ENCODE measurements at places on chromosomes 12 and 14.

DNA sequence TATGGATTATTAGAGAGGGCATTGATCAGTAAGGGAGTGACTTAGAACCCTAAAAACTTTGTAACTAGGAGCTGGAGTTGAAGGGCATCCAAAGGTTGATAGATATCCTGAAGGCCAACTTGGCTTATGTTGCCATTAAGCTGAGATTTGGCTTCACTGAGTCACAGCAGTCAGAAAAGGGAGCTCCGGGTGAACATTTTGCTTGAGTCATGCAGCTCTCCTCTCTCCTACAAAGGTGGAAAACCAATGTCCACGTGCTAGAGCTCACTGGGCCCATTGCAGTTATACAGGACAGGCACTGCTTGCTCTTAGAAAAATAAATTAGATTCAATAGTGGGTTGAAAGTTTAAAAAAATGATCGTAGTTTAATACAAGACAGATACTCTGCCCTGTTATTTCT is 87.3 kb upstream of the LRIG3 start:
- DNase-seq: no peak

DNA sequence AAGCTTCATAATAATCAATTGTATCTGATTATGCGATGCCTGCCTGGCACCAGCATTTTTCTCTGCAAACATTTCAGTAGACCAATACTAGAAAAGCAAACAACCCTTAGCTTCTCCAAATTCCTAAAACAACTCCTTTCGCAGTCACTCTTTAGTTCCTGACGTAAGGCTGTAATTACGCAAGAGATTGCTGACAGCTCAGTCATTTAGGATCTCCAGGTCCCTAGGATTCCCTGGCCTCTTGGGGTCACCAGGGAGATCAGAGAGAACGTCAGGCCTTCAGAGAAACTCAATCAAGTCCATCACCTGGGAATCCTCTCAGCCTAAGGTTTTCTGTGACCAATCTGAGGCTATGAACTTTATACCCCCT is 390.6 kb downstream of the PAWR start:
- no peak for DNase-seq

- no peak for DNase-seq
Observed at GRCh38 chr12:2759733-2760132, 35.0 kb upstream of the FKBP4 start.

DNA sequence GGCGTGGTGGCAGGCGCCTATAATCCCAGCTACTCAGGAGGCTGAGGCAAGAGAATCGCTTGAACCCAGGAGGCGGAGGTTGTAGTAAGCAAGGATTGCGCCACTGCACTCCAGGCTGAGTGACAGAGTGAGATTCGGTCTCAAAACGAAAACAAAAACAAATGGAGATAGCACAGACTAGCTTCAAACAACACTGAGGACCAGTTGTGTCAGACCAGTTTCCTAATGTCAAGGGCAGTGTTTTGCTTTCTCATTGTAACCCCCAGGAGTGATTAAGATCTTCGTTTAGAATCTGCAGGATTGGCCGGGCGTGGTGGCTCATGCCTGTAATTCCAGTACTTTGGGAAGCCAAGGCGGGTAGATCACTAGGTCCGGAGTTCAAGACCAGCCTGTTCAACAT is 18.5 kb downstream of the RPGRIP1 start:
- DNase-seq: no peak

- DNase-seq: no peak
Observed at GRCh38 chr12:72037006-72037795, 98.6 kb downstream of the TPH2 start.

GRCh38 chr12:113700943-113701342 is 229.3 kb upstream of the LHX5 start:
- no peak for DNase-seq

GRCh38 chr14:45678163-45678562 is 425.2 kb upstream of the MIS18BP1 start:
- no peak for DNase-seq

DNA sequence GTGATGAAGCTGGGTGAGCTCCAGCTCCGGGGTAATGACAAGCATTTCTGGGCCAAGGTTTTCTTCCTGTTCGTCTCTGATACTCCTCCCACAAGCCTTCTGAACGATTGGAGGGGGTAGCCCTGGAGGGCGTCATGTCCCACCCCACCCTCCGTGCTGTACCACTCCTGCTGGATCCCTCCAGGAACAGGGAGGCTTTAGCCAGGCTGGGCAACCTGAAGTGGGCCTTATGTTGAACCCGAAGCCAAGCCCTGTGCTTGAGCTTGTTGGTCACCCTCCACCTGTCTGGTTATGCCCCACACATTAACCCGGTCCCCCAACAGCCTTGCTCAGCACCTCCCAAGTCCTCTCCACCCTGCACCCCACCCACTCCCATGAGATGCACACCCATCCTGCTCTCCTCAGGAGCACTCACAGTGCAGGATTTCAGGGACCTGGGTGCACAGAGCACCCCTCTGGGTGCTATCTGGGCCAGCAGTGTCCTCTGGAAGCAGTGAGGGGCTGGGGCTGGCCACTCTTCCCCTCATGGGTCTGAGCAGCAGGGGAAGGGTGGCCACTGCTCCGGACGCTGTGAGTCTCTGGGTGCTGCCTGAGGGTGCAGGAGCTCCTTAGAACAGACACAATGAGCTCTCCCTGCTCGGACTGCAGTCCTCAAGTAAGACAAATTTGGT is 6.8 kb upstream of the KRT83 start:
- DNase-seq: no peak

- DNase-seq: no peak
Observed at GRCh38 chr12:24864796-24865125, 84.1 kb downstream of the BCAT1 start.

DNA sequence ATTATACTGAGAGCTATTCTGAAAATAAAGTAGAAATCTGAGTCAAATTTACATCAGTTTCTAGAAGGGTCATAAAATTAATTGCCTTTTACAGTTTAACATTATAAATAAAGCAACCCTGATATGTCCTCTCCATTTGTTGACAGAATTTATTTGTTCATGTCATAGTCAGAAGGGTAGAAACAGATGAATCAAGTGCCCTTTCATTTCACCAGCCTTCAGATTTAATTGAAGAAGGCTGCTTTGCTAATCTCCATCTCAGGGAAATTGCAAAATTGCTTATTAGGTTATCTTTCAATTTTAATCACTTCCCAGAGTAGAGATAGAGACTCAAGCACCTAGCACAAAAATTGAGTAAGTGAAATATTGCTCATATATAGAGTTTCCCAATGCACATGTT is 76.8 kb downstream of the ATXN7L3B start:
- no peak for DNase-seq
